Activated T-cell treated with anti-CD3 and anti-CD28 coated beads, Interleukin-2, amount 50 U/mL, for 48 hours (primary cell): ENCODE measurements at places on chromosomes 1 and 21.

- no peak for DNase-seq
Measured at GRCh38 chr1:213977909-213978308, 9.9 kb upstream of the PROX1 start.

DNA sequence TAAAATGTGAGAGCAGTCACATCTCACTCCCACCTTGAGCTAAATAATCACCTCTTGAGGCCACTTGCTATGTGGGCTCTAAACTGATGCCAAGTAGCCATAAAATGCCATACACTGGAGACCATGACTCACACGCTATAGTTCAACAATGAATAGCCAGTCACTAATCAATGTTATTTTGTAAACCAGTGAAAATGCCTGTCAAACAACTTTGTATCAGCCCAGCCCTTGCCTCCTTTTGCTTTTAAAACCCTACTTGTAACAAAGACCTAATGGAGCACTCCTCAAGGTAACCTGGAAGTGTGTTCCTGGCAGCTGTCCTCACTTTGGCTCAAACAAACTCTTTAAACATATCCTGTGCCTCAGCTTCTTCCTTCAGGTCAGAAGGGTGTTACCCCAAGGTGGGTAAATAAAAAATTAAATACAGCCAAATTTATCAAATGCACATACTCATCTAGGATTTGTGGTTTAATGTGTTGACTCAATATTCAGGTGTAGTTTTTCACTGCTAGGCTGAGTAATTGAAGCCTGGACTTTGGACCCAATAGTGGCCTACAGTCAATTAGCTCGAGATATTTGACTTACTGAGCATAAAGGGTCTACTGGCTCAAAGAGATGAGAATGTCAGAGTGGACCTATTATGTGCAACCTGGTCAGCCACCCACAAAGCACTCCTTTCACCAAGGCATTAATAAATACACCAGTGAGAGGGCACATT is 154.3 kb downstream of the COQ8A start:
- DNase-seq: no peak

GRCh38 chr1:224783006-224783651 is 146.3 kb upstream of the DNAH14 start:
- DNase-seq: no peak

DNA sequence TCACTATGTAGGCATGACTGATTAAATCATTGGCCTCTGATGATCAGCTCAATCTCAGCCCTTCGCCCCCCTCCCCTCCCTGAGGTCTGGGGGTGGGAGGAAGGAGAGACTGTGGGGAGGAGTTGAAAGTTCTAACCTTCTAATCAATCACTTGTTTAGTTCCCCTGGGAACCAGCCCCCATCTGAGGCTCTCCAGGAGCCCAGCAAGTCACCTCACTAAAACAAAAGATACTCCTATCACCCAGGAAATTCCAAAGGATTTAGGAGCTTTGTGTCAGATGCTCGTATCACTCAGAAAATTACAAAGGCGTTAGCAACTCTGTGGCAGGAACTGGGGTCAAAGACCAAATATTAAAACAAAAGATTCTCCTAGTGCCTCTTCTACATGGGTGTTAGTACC is 21.6 kb downstream of the SYF2 start:
- no peak for DNase-seq

DNA sequence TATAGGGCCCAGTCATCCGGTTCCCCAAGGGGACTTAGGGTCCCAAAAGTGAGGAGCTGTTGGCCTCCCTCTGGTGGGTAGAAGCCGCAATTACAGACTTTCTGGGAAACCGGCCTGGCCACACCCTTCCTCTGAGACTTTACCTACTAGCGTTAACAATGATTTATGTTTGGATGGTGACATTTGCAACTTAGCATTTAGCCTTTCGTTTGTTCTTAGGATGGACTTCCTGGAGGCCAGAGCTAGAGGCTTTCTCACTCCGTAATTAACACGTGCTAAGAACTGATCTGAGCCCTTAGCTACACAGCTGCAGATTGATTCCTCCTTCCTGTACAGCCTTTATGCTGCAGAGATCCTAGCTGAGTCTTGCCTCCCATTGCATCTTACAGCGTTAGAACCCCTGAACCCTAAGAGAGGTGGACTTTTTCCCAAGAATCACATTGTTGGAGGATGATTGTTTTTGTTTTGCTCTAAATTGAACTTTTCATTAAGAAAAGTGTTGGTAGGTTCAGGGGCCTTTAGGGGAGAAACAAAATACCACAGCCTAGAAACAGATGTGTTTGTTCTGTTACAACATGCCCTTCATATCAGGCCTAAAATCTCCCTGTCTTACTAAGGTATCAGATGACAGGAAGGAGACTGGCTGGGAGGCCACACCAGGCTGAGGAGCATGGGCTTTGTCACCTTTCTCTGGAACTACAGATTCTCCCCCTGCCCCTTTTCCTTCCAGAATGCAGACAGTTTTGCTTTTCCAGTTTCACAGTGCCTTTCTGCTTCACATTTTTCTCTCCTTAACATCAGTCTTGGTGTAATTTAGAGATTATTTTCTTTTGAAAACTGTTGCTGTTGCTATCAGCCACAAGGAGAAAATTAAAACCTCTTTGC is 1.9 kb downstream of the S100A11 start:
- peak; percentile 82 for DNase-seq

- no peak for DNase-seq
Measured at GRCh38 chr1:239056940-239057339, 329.4 kb upstream of the CHRM3 start.

DNA sequence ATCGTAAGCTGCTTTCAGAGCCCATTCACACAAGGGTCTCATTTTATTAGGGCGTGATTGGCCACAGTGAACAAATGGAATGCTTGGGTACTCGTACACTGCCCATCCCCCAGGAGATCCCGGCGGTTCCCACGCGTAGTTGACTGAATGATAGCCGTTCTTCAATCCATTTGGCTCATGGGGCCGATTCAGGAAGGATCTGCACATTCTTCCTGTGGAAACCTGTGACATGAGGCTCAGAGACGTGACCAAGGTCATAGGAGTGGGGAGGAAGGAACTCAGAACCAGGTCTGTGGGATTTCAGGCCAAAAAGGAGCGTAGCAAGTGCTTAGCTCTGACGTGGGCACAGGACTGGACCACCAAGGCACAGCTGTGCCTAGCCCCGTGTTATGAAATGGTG is 11.7 kb downstream of the ABCG1 start:
- no peak for DNase-seq

- DNase-seq: peak; percentile 68
Measured at GRCh38 chr1:203682473-203683383, 56.1 kb downstream of the ATP2B4 start.

DNA sequence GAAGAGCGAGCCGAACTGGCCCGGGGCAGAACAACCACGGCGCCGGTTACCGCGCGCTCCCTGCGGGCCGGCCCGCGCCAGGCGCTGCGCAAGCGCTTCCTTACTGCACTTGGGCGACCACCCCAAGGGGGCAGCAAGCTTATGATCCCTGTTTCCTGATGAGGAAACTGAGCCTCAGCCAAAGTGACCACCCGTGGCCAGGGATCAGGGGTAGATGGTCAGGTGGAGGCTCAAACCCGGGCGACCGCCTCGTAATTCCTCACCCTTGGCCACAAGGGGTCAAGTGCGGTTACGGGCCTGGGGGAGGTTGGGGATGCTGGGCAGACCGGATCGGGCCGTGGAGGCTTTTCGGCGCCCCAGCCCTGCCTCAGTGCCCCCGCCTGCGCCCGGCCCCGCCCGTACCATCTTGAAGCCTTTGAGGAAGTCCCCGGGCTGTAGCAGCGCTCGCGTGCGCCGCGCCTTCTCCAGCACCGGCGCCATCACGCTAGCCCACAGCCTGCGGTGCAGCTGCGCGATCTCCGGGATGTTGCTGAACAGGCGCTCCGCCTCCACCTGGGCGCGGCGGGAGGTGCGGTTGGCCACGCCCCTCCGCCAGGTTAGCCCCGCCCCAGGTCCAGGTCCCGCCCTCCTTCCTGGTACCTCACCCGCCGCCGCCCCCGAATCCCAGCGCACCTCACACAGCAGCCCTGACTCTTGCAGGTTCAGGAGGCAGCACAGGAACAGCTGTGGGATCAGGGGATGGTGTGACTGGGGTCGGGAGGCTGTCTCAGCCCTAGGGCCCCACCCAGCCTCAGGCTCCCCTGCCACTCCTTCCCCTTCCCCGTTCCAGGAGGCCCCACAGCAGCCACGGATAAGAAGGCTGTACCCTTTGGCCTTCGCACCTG is 5.4 kb upstream of the TNFRSF25 start:
- no peak for DNase-seq

DNA sequence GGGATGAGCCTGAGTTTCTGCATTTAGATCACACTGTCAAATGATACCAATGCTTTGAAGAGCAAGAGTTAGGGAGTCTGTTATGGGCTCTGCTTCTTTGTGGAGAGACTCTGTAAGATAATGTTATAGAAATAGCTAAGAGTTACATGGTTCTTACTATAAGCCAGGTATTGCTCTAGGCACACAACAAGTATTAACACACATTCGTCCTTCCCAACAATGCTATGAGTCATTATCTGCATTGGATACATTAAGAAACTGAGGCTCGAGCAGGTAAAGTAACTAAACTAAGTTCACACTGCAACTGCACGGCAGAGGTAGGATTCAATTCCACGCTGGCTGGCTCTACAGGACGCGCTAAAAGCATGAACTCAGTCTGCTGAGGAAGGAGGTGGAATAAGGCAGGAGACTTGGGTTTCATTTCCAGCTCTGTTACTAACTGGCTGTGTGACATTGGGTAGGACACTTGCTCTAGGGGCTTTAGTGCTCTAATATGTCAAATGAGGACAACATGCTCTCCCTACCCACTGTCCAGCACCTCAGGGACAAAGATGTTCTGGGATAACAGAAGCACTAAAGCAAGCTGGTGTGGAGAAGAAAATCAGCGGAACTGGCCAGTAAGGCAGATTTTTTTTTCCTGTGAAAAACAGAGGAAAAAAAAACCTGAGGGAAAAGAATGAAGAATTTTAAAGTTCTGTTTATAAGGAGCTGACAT is 23.7 kb upstream of the IL20 start:
- DNase-seq: no peak

DNA sequence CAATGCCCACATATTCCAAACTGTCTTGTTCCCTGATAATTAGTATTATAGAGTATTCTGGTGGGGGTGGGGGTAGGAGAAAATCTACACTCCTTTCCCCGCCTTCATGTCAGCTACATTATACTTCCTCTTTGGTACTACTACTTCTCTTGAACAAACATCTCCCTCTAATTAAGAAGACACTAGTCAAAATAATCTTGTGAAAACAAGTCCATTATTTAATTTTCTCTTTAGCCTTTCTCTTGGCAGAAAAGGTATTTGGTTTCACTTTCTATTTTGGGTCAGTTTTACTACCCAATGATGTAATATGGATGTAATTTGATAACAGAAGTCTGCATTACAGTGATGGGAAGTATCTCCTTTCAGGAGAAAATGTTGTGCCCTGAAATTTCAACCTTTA is 22.5 kb downstream of the NTMT2 start:
- DNase-seq: no peak

DNA sequence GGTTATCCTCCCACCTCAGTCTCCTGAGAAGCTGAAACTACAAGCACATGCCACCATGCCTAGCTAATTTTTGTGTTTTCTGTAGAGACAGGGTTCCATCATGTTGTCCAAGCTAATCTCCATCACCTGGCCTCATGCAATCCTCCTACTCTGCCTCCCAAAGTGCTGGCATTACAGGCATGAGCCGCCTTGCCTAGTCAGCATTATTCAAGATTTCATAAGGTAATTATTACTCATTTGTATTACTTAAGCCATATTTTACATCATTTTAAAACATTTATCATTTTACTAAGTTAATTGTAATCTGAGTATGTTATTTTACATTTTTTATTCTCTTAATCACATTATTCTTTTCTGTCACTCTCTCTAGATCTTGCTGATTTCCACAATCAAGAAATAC is 1575.6 kb downstream of the NCAM2 start:
- no peak for DNase-seq

- DNase-seq: no peak
Measured at GRCh38 chr1:23787701-23788100, 3.2 kb upstream of the LYPLA2 start.

- DNase-seq: no peak
Measured at GRCh38 chr1:6350416-6351088, 43.0 kb downstream of the ACOT7 start.

- no peak for DNase-seq
Measured at GRCh38 chr1:230869500-230869899, 1.2 kb upstream of the C1orf198 start.

GRCh38 chr1:15836772-15837669 is 10.5 kb upstream of the SPEN start:
- peak; percentile 75 for DNase-seq

DNA sequence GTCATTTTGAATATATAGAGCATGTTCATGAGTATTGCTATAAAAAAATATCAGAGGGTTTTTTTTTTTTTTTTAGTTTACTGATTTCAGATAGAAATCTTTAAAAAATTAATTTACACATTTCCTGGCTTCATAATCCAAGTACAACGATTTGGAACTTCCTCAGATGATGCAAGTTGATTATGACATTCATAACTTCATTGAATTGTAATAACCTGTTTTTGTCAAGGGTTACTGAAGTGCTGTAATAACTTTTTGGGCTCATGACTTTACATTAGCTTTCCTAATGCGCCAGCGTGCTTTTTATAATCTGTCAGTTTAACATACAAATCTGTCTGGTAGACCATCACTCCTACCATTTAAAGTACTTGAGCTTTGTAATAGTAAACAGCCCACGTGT is 81.3 kb downstream of the SASS6 start:
- DNase-seq: no peak

DNA sequence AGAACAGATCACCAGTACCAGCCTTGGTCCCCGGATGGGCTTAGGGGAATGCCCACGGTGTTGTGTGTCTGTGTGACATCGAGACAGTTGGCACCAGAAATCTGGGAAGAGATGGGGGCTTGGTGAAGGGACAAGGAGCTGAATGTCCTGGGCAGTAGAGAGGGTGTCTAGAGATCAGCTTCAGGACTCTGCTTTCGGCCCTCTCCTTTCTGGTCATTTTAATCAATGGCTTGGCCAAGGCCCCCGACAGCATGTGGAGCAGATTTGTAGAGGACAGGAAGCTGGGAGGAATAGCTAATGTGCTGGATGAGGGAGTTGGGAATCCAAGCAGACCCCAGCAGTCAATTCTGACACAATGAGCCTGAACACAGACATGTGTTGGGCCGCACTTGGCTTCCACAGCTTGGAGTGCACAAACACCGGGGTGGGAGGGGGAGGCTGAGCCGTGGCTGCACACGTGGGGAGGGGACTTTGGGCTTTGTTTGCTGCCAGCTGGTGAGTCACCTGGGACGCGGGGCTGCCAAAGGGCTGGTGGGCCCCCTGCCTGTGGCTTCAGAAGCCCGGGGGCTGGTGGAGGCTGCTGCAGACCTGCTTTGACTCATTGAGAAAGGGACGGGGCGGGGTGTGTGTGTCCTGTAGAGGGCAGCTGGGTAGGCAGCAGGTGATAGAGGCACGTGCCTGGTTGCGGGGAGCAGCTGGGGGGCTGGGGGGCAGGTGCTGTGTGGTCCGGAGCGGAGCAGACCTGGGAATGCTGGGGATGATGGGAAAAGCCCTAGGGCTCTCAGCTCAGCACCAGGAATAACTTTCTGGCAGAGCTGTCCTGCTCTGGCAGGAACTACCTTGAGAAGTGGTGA is 20.9 kb downstream of the SLC1A7 start:
- DNase-seq: peak; percentile 42

- no peak for DNase-seq
Measured at GRCh38 chr1:58250587-58250948, 296.0 kb downstream of the OMA1 start.
